ENCODE measurements at places on chromosomes 5 and 9. TPM values are rescaled to one million over a fixed set of nuclear protein-coding genes. Genes with fewer than 3 reads are reported as not detected.

DNA sequence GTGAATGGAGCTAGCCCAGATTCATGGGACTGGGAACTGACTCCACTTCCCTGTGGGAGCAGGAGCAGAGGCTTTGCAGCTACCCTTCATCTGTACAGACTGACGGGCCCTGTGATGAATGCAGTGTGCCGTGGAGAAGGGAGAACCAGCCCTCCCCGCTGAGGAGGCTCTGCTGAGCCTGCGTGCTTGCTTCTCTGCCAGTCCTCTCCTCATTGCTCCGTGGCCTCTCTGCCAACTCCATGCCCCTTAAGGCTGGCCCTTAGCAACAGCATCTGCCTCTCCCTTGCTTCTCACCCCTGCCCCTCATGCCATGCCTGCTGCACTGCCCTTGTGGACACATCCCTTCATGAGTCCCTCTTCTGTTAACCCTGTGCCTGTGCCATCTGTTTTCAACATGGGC lies 53.6 kb downstream of the GADD45G start:
- DNase-seq = no peak

GGTA1 gene
- 0.35 TPM for total RNA-seq

NOXA1 gene
- total RNA-seq = not detected

LCNL1 gene
- not detected for total RNA-seq

DNA sequence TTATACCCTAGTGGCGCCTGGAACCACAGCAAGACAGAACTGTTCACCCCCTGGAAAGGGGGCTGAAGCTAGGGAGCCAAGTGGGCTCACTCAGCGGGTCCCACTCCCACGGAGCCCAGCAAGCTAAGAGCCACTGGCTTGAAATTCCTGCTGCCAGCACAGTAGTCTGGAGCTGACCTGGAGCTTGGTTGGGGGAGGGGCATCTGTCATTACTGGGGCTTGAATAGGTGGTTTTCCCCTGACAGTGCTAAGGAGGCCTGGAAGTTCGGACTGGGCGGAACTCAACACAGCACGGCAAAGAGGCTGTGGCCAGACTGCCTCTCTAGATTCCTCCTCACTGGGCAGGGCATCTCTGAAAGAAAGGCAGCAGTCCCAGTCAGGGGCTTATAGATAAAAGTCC lies 19.5 kb downstream of the BTNL3 start:
- no peak for DNase-seq

DNA sequence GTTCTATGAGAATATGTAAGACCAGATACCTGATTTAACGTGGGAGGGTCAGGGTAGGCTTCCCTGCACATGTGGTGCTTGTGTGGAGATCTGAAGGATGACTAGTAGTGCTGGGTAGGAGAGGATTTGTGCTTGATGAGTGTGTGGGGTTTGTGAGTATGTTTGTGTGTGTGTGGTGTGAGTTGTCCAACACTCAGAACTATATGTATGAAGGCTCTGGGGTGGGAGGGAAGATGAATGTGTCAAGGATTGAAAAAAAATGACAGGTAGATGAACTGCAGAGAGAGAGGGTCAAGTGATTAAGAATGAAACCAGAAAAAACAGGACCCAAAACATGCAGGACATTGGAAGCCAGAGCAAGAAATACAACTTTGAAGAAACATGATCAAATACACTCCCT lies 154.6 kb upstream of the NR3C1 start:
- no peak for DNase-seq

TAS2R1 gene
- not detected for total RNA-seq

- no peak for DNase-seq
Measured at GRCh38 chr9:96163161-96163560, 138.8 kb downstream of the HSD17B3 start.

DNA sequence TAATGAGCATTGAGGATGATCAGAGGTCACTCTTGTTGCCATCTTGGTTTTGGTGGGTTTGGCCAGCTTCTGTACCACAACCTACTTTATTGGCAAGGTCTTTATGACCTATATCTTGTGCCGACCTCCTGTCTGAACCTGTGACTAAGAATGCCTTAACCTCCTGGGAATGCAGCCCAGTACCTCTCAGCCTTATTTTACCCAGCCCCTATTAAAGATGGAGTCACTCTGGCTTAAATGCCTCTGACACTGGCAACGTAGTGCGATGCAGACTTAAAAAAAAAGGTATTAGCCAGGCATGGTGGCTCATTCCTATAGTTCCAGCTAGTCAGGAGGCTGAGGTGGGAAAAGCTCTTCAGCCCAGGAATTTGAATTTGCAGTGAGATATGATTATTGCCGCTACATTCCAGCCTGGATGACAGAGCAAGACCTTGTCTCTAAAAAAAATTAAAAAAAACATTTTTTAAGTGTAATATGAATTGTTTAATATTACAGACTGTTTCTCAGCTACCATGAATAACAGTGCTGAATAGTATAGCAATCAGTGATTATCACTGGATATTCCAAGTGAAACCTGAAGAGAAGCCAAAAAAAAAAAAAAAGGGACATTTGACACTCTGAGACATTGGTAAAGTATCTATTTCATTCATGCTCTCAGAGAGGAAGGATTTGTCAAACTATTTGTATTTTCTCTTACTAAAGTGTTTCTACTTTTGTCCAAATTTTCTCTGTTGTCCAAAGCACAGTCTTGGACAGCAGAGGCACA lies 18.3 kb upstream of the STOM start:
- DNase-seq = no peak

POC5 gene
- 43.9 TPM for total RNA-seq

CNTNAP3 gene
- 12.8 TPM for total RNA-seq

GRCh38 chr9:93623753-93624152 lies 47.4 kb downstream of the PHF2 start:
- no peak for DNase-seq

DNA sequence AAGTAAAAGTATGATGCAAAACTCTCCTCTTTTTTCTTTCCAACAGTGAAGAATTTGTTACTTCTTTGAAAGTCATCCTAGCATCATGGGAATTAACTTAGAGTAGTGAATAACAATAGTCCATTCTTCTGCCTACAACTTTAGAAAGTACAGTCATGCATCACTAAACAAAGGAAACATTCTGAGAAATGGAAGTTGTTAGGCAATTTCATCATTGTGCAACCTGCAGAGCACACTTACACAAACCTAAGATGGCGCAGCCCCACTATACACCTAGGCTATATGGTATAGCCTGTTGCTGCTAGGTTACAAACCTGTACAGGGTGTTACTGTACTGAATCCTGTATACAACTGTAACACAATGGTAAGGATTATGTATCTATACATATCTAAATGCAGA lies 1209.3 kb upstream of the C9orf72 start:
- DNase-seq = no peak

HCN1 gene
- not detected for total RNA-seq

GRCh38 chr5:86917117-86917579 lies 299.4 kb downstream of the COX7C start:
- peak; percentile 18 for DNase-seq

PKD2L2 gene
- total RNA-seq = not detected

DNA sequence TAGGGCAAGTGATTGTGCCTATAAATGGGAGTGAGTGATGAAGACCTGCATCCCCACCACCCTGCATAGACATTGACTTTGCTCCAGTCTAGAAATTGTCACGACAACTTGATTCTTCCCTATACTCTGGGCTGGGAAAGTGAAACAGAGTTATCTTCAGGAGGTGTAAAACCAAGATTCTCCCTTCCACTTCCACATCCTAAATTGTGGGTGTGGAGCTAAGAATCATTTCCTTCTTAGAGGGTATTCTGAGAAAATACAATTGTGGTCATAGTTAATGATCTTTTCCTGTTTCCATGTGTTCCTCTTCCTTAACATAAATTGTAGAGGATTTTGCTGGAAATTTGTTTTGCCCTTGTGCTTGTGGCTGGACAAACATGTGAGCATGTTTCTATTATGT lies 96.8 kb upstream of the PJA2 start:
- DNase-seq = no peak

GRCh38 chr5:14142827-14143545 lies at the start of gene TRIO:
TSS of gene TRIO (plus strand) at chr5:14143342. CDS start at chr5:14143726, 384 bp downstream.
- peak; percentile 91 for DNase-seq

- peak; percentile 33 for DNase-seq
Measured at GRCh38 chr5:66963559-66963971, 233.0 kb downstream of the CD180 start.

DNA sequence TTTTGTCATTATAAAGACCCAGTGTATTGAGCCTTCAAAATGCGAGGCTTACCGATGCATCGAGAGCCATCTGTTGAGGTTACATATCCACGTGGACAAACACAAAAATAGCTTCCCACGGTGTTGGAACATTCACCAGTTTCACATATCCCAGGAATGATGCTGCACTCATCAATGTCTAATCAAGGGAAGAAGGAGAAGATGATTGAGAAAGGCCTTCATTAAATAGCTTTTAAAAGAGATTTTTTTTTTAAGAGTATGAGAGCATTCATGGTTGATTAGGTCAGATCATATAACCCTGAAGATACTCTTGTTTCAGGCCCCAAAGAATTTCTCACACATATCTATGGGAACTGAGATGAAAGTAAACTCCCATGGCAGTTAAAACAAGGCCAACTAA lies 129.4 kb downstream of the FBN2 start:
- no peak for DNase-seq

GRCh38 chr5:151800532-151800931 lies 28.8 kb downstream of the G3BP1 start:
- DNase-seq = no peak

- DNase-seq = peak; percentile 31
Measured at GRCh38 chr9:114434878-114435311, 47.1 kb upstream of the AKNA start.

- DNase-seq = no peak
Measured at GRCh38 chr5:39274398-39275085, 55.2 kb upstream of the FYB1 start.

CCDC69 gene
- total RNA-seq = 7.2 TPM

- no peak for DNase-seq
Measured at GRCh38 chr5:72030237-72030636, 77.0 kb upstream of the MAP1B start.

DNA sequence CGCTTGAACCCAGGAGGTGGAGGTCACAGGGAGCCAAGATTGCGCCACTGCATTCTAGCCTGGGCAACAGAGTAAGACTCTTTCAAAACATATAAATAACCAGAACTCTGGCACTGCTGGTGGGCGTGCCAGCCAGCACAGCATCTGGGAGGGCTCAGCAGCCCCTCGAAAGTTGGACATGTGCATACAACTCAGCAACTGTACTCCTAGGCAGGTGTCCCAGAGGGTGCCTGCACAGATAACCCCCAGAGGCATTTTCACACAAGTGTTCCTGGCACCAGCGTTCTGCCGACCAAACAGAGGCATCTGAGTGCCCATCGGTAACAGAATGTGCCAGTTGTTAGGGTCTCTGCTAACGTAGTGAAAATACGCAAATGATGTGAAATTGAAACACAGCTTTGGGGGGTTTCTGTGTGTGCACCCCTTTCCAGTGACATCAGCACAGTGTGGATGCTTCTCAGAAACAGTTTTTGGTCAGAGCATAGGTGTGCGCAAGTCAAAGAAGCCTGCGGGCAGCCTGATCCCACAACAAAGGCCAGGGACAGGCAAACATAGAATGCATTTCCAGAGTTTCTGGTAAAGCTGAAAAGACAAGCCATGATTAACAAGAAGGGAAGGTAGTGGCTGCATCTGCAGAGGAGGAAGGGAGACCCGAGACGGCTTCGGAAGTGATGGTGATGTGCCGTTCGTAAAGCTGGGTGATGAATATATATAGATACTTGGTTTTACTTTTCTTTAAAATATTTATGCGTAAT lies 190.2 kb downstream of the CACNA1B start:
- no peak for DNase-seq

GRCh38 chr9:113205861-113206260 lies 15.2 kb downstream of the FKBP15 start:
- no peak for DNase-seq

- DNase-seq = no peak
Measured at GRCh38 chr5:25033658-25034057, 388.9 kb upstream of the CDH10 start.

- no peak for DNase-seq
Measured at GRCh38 chr5:79111387-79111959, at the start of gene BHMT. TSS of gene BHMT (plus strand) at chr5:79111809. CDS start at chr5:79111886, 77 bp downstream.

DNA sequence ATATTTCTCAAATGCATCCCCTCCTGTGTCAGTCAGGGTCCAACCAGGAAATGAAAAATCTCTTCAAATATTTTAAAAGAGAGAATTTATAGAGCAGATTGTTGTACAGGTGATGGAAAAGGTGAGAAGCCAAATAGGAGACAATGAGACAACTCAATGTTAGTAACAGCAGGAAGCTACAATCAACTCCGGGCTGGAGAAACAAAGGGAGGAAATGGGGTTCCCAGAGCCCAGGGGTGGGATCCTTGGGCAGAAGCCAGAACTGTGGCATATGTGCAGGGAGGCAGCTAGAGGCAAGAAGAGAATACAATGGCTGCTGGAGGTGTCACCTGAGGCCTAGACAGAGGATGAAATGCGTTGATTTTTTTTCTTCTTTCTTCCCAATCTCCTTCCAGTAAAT lies 361.8 kb upstream of the ACTBL2 start:
- DNase-seq = no peak

- no peak for DNase-seq
Measured at GRCh38 chr9:94703488-94704140, 22.9 kb upstream of the AOPEP start.

DNA sequence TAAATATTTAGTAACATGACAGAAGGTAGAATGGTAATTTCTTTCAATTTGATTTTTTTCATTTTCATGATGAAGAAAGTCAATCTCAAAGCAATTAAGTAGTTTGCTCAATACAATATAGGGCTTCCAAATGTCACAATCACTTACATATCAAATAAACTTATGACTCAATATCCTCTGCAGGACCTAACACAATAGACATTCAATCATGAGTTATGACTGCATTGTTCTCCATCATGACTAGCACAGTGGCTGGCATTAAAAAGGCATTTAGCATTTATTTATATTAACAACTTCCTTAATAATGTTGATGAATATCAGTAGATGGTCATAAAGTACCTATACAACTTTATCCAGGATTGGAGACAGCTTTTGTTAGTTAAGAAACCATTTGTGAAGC lies 1499.6 kb downstream of the EFNA5 start:
- no peak for DNase-seq

PCDHGA3 gene
- 10.3 TPM for total RNA-seq

GRCh38 chr5:148191010-148191409 lies 11.8 kb upstream of the SPINK6 start:
- no peak for DNase-seq
